ENCODE measurements at places on chromosomes 11 and 22.

DNA sequence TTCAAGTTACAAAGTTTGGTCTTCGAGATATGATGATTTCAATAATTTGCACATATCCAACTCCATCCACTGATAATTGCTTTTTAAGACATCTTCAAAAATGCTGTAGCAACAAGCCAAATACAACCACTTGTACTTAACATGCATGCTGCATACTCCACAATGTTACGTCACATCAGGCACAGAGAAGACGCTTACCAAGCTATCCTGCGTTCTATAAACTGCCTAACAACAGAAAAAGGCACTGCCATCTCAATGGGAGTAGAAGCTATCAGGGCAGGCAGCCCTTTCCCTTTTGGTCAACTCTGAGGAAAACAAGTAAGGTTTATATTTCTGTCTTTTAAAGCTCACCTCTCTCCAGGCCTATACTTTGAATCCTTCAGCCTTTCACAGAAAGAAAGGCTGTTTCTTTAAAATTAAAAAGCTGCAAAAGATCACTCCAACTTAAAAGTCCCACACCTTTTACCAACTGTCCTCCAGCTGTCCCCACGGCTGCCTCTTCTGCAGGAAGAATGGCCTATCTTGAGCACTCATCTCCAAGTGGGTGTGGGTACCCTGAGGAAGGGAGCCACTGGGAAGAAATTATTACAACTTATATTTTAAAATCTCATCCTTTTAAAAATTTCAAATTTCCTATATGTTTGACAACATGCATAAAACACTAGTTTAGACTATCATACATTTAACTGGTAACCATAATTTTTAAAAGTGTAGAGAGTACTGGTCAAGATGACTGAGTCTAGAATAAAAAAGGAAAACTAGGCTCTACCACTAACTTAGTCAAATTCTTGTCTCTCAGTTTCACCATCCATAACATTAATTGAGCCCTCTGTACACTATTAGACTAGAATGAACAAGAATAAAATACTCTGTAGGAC, 14.5 kb downstream of the PHF21A start:
- DNase-seq: no peak

DNA sequence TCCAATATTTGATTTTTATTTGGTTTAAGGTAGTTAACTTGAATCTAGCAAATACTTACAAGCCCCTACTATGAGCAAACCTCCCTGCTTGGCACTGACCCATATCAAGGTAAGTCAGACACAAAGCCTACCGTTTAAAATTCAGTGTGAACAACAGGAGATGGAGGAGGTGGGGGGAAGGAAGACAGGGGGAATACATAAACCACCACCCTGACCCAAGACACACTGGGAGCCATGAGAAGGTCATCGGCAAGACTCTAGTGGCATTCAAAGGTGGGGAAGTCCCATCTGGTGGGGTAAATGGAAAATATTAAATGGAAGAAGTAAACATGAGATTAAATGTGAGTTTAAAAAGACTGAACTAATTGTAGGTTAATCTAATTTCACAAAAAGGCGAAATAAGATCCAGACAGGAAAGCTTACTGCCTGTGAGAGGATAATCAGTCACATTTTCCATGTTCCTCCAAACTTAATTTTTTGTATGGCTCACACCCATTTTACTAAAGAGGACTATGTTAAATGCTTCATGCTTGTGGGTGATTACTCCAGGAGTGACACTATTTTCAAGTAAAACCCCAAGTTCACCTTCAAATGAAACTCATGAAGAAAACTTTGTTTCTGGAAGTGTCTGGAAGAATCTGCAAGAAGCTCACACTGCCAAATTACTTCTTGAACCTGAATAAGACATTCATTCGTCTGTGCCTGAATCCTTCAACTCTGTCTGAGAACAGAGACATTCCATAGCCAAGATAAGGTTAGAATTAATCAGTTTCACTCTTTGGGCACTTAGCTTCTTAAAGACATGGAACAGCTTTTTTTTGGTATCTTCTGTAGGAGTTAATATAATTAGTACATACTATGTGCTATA, 51.7 kb downstream of the PITPNB start:
- DNase-seq: no peak

DNA sequence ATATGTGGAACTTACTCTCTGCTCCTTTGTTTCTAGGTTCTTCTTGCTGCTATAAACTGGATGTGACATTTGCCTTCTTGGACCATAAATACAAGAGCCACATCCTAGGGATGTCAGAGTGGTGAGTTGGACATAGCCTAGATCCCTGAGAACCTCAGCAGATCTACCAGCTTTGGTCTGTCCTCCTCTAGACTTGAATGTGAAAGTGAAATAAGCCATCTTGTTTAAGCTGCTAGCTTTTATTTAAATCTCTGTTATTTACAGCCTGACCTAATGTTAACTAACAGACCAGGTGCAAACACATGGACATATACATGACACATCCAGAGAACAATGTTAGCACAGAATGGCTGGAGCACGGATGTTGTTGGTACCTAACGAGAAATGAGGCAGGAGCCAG, 36.0 kb downstream of the SLN start:
- DNase-seq: no peak

GRCh38 chr11:21144531-21144930, 475.1 kb downstream of the NELL1 start:
- DNase-seq: no peak

DNA sequence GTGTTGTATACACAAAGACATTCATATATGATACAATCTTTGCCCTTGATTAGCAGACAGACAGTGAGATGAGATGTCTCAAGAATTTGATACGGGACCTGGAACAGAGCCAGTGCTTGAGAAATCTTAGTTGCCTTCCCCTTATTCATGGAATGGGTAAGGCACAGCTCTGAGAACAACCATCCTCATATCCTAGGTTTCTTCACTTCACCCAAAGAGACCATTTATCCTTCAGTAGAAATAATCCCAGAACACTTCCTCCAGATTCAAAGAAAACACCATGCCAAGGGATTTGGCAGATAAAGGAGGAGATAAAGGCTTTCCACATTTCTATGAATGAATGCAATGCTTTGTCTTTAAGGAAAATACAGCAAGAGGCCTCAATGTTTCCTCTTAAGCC, 8.8 kb upstream of the IZUMO1R start:
- no peak for DNase-seq

- DNase-seq: no peak
These were observed 98.6 kb downstream of the KIAA1671 start for GRCh38 chr22:25051073-25051472.

DNA sequence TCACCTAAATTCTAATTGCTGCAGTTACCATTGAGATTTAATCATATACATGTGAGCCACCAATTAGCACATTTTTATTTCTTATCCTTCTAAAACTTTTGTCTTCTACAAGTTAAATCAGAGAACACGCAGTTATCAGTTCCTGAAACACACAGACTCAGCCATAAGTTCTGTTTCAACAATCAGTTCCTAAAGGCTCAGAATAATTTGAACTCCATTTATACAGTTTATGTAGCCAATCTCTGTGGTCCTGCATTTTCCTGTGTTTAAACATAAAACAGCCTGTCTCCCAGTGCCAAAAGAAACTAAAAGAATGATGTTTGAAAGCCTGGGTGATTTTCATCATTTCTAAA, 2.9 kb downstream of the PLAAT3 start:
- no peak for DNase-seq

GRCh38 chr22:23677701-23677995, 13.2 kb upstream of the RGL4 start:
- no peak for DNase-seq

DNA sequence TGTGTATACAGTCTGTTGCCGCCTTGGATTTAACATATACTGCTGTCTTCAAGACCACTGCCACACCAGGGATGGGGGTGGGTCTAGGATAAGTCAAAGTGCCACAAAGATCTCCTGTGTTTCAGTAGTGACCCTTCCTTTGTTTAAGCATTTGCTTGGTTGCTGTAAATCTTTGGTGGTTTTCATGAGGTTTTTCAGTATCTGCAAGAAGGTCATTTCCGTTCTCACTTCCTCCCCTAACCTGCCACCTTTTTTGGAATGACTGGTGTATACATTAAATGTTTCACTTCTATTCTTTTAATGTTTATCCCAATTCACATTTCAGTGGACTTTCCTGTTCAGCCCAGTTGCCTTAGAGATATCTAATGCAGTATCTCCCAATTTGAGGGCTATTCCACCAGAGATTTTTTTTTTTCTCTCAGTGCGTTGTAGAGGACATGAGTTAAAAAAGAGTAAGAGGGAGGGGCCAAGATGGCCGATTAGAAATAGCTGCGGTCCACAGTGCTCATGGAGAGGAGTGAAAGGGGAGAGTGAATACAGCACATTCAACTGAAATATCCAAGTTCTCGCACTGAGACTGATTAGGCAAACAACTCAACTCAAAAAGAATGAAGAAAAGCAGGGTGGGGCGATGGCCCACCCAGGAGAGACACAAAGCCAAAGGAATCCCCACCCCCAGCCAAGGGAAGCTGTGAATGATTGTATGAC, 43.2 kb downstream of the USP47 start:
- no peak for DNase-seq

GRCh38 chr11:94623120-94623735, 56.1 kb downstream of the PIWIL4 start:
- peak; percentile 7 for DNase-seq

GRCh38 chr22:47335958-47336357, 573.5 kb downstream of the TBC1D22A start:
- DNase-seq: no peak

DNA sequence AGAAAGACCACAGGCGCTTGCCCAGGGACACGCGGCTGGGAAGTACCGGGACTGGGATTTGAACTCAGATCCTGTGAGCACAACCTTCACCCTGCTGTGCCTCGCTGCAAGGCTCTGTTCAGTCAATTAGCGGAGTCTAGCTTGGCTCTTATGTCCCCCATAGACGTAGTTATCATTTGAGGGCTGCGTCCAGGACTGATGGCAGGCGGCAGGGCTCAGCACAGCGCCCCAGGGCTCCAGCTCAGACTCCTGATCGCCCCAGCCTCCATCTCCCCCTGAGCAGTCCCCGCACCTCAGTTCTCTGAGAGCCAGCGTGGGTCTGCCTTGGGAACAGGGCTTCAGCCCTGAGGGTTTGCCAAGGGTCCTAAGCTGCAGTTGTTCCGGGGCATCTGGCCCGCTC, 19.8 kb downstream of the MRGPRG start:
- DNase-seq: no peak

GRCh38 chr11:73140213-73141030, 1.7 kb downstream of the FCHSD2 start:
- DNase-seq: no peak

- no peak for DNase-seq
These were observed 36.3 kb downstream of the PLEKHA7 start for GRCh38 chr11:16977994-16978315.

- DNase-seq: no peak
These were observed 27.6 kb downstream of the POU2AF1 start for GRCh38 chr11:111351374-111352055.

DNA sequence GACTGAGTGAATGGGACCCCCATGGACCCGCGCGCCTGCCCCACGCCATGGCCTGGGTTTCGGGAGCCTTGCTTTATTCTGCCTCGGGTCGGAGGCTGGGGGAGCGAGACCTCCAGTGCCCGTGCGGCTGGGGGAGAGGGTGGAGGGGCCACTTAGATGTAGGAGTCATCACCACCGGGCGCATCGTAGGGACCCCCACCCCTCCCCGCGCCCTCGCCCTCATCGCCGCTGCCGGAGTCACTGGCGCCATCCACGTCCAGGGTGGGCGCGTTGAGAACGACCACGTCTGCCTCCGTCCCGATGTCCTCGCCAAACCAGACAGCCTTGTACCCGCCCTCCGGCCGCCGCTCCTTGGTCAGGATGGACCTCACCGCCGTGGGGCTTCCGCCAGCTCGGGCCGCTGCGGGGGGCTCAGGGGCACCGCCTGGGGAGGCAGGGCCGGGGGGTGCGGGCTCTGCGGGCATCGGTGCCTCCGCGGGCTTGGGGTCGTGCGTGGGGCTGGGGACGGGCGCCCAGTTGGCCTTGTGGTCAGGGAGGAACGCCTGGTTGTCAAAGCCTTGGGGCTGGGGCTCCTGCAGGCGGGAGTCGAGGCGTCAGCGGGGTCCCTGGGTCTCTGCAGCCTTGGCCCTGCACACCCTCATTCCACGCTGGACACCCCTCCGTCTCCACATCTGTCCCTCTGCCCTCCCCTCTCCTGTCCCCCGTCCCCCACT, 1.6 kb upstream of the IRF7 start:
- no peak for DNase-seq

DNA sequence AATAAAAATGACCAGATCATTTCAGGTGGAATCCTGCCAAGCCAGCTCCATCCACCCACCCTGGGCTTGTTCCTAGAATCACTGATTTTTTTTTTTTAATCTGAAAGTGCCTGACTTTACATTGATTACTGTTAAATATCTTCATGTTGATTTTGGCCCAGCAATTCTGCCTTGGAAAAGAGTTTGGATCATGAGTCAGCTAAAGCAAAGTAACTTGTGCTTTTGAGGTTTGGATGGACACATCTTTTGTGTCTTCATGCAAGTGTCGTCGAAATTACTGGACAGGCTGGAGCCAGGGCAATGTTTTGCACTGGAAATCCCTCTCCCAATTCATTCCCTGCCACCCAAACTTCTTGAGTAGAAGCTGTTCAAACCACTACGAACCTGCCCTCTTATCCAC, 164.0 kb upstream of the SYT13 start:
- no peak for DNase-seq

- no peak for DNase-seq
These were observed 27.3 kb downstream of the OR10D3 start for GRCh38 chr11:124210421-124210820.

DNA sequence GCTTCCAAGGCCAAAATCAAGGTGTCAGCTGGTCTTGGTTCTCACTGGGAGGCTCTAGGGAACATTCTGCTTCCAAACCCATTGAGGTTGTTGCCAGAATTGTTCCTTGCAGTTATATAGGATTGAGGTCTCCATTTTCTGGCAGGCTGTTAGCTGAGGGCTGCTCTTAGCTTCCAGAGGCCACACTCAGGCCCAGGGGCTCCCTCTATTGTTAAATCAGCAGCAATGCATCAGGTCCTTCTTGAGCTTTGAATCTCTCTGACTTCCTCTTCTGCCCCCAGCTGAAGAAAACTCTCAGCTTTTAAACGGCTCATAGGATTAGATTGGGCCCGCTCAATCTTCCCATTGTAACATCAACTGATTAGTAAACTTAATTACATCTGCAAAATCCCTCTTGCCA, 39.3 kb upstream of the BSX start:
- DNase-seq: peak; percentile 6

DNA sequence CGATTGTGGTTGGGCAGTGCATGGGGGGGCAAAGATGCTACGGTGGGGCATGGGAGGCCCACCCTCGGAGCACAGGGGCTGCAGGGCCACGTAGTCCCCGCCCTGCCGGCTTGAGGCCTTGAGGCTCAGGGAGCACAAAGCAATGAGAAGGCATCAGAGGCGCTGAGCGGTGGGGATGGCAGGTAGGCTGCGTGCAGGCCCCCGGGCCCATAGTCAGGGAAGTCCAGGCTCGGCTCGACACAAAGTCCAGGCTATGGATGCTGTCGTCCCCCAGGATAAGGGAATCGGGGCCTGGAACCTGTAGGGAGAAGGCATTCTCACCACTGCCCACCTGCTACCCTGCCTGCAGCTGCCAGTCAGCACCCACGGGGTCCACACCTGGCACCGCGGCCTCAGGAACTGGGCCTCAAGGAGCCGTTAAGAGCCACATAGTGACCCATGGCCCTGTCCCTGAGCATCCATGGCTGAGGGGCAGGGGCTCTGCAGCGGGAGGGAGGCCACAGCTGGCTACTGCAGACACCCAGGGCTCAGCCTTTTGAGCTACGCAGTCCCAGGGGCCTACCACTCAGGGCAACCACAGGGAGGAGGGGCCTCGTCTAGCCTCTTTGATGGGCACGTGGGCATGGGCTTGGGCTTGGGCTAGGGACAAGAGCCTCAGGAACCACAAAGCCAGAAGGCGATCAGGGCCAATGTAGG, 179.7 kb downstream of the IGLL1 start:
- DNase-seq: no peak

GRCh38 chr11:76641905-76642304, 28.6 kb downstream of the LRRC32 start:
- no peak for DNase-seq

Data from activated gamma-delta T cell treated with anti-CD3 and anti-CD28 coated beads, Interleukin-2, amount 50 U/mL, for 16 hours (primary cell).